ENCODE measurements at places on chromosomes 2 and 18. TPM values are rescaled to one million over a fixed set of nuclear protein-coding genes. Genes with fewer than 3 reads are reported as not detected.

The DNAH7 gene
- total RNA-seq = 3.5 TPM

The SMYD1 gene
- total RNA-seq = 5.7 TPM

The CCL20 gene
- total RNA-seq = not detected

The PPP1R1C gene
- total RNA-seq = 3.4 TPM

The NEB gene
- 79.5 TPM for total RNA-seq

The CNGA3 gene
- total RNA-seq = 0.85 TPM

The UGT1A10 gene
- total RNA-seq = not detected

All from urinary bladder (tissue), 4 donors.